ENCODE measurements at places on chromosomes 12 and 14.

- DNase-seq = no peak
Measured at GRCh38 chr14:68964300-68965093, 14.6 kb downstream of the ACTN1 start.

DNA sequence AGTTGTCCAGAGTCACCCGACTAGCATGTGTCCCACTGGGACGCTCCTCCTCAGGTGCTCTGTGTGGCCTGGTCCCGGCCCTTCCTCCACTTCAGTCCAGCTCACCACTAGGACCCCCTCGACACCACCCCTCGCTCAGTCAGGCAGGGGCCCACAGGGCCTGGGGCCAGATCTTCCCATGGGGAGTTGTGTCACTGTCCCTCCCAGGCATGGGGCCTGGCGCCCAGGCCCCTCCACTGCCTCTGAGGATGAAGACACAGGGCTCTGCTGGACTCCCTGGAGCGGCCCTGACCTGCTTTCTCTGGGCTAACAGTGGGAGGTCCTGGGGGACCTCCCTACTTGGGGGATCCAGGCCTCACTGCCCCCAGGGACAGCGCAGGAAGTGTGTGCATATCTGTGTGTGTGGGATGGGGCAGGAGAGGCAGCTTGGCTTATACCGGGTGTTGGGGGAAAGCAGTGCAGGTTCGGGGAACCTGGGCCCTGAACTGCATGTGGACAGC lies 43.8 kb downstream of the KRT80 start:
- no peak for DNase-seq

GRCh38 chr14:55547650-55548315 lies 32.2 kb upstream of the KTN1 start:
- DNase-seq = no peak

DNA sequence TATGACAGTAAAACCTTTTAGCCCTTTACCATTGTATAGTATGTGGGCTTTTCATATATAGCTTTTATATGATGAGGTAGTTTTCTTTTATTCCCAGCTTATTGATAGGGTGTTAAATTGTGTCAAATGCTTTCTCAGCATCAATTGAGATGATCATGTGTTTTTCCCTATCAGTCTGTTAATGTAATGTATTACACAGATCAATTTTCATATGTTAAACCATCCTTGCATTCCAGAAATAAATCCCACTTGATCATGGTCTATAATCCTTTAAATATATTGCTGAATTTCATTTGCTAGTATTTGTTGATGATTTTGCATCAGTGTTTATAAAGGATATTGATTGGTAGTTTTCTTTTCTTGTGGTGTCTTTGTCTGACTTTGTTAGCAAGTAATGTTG lies 603.9 kb downstream of the TRHDE start:
- no peak for DNase-seq

DNA sequence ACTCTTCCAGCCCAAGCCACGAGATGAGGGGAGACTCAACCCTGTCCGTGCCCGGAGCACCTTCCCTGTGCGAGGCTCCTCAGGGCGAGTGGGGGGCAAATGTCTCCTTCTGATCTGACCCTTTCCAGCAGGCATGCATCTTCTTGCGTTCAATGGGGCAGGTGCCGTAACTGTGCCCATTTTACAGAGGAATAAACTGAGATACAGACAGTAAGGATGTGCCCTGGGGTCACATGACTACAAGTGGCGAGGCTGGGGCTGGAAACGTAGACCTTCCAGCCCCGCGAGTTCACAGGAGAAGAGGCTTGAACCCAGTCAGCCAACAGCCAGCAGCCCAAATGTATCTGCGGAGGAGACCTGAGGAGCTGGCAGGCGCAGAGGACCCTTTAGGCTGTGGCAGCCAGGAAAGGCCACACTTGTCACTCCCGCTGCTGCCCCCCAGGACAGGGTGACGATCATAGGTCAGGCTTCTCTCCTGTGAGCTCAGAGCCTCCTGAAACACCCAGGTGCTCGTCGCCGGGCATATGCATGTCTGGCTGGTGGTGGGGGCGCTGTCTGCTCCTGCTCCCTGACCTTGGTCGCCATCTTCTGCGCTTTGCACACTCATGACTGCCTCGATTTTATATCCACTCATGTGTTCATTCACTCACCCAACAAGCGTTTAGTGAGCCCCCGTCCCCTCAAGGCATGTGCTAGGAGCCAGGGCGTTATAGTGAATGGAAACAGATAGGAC lies 41.7 kb downstream of the CCDC88C start:
- DNase-seq = no peak

- DNase-seq = peak; percentile 71
Measured at GRCh38 chr12:56221232-56221756, 428 bp downstream of the RNF41 start.

DNA sequence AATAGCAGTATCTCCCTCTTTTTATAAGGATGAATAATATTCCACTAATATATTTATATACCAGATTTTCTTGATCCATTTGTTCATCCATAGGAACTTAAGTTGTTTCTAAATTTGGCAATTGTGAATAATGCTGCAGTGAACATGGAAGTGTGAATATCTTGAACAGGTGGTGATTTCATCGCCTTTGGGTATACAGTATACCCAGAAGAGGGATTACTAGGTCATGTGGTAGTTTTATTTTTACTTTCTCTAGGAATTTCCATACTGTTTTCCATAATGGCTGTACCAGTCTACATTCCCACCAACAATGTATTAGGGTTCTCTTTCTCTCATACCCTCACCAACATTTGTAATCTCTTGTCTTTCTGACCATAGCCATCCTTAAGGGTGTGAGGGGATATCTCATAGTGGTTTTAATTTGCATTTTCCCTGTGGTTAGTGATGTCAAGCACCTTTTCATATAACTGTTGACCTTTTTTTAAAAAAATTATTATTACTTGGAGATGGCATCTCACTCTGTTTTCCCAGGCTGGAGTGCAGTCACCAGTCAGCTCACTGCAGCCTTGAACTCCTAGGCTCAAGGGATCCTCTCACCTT lies 20.5 kb downstream of the PPHLN1 start:
- no peak for DNase-seq

DNA sequence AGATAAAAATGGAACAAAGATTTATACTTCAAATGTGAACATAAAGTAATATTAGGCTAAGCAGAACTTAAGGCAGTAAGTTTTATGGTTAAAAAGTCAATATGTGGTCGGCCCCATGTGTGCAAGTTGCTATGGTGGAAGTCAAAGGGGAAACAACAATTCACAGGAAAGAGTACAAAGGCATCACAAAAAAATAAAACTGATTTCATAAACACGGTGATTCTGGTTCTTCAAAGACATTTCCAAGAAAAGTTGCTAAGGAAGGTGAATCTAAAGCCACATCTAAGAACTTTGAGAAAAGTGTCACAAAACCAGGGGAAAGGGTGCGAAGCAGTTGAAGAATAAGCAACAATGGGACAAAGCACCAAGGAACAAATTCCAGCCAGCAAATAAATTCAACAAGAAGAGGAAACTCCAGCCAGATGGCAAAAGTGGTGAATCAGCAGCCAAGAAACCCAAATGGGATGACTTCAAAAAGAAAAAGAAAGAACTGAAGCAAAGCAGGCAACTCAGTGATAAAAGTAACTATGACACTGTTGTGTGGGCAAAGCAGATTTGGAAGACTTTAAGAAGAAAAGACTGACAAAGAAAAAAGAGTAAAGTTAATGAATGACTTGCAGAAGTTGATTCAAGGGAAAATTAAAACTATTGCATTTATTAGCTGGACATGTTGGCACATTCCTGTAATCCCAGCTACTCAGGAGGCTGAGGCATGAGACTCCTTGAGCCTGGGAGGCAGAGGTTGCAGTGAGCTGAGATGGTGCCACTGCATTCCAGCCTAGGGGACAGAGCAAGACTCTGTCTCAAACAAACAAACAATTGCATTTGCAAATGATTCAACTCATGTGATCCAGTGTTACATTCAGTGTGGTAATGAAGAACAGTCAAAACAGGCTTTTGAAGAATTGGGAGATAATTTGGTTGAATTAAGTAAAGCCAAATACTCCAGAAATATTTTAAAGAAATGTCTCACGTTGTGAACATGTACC lies 19.5 kb downstream of the PTGDR start:
- no peak for DNase-seq

DNA sequence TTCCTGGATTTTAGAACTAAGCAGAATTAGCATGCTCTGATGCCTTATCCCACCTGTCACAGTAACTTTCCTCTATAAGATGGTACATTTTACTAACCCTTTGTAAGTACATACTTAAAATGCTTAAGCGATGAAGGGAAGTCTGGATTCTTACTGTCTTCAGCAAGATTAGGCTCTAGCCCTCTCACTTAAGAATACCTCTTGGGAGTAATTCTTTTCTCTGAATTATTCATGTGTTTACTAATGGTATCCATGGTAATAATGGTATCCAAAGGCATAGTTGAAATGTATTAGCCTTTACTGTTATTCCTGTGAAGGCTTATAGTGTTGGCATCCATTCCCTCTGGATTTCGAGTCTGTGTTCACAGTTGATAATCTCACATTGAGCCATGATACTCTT lies 176.9 kb downstream of the MON2 start:
- no peak for DNase-seq

DNA sequence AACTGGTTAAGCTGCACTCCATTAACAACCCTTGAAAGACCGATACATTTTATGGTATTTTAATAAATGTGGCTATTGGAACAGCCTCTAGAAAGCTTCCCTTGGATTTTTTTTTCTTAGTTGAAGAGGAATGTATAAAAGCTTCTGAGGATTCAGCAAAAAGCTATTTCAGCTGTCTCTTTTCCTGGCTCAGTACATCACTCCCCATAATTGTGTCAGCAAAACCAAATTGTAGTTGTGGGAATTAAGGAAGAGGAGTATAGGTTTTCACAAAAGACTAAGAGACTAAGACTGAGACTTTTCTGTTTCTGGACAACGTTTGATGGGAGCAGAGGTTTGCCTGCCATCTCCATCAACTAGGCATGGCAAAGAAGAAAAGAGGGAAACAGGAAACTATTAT lies 106.5 kb downstream of the C12orf50 start:
- DNase-seq = peak; percentile 55

- no peak for DNase-seq
Measured at GRCh38 chr14:58130116-58130782, 21.8 kb downstream of the ARMH4 start.

- DNase-seq = no peak
Measured at GRCh38 chr14:103705118-103705503, 10.1 kb downstream of the XRCC3 start.

DNA sequence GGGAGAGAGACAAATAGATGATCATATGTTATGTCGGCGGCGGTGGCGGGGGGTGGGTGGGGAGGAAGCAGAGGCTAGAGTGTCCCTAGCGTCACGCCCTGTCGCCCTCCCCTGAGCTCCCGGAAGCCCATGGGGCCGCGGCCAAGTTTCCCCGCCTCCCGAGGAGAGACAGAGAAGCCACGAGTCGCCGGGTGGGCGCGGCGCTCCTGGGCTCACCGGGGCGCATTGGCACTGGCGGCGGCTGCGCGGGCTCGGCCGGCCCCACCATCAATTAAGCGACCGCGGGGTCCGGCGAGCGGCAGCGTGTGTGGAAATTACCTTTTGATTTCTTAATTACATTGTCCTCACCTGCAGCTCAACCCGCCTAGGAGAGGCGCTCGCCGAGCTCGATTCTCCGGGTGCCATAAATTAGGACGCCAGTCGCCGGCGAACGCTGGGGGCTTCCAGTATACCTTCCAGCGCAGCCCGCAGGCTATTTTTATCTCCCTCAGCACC lies 119.9 kb upstream of the LHX5 start:
- no peak for DNase-seq

GRCh38 chr12:65962921-65963861 lies 138.9 kb downstream of the HMGA2 start:
- DNase-seq = no peak

GRCh38 chr12:53626702-53627169 lies 554 bp upstream of the ATF7 start:
- DNase-seq = no peak
